ENCODE measurements at places on chromosomes 7 and 10. TPM values are rescaled to one million over a fixed set of nuclear protein-coding genes. Genes with fewer than 3 reads are reported as not detected.
A peak's percentile ranks its signal among the peaks of the same experiment; 100 is the strongest.

KIF11 gene
- total RNA-seq: 8.3 TPM

TAS2R5 gene
- total RNA-seq: not detected

FHIP2A gene
- total RNA-seq: 15.8 TPM

GIMAP2 gene
- total RNA-seq: 8.3 TPM

KIN gene
- 8.1 TPM for total RNA-seq

RARRES2 gene
- 33.5 TPM for total RNA-seq

LGI1 gene
- not detected for total RNA-seq

- peak; percentile 47 for DNase-seq
- H3K27me3 ChIP-seq: no peaks in the 10 kb centered on the region
- no peaks in the 10 kb centered on the region for H3K36me3 ChIP-seq
- no peaks in the 10 kb centered on the region for H3K4me1 ChIP-seq
- no peak overlapping the region for H3K4me3 ChIP-seq
Measured at GRCh38 chr7:37732253-37732652, 48.7 kb downstream of the GPR141 start.

GRCh38 chr10:109374215-109374614 is 549.1 kb downstream of the XPNPEP1 start:
- H3K4me1 ChIP-seq: no peaks in the 10 kb centered on the region
- H3K27me3 ChIP-seq: no peaks in the 10 kb centered on the region
- no peak for DNase-seq
- no peak overlapping the region for H3K4me3 ChIP-seq
- no peaks in the 10 kb centered on the region for H3K36me3 ChIP-seq
- H3K27ac ChIP-seq: no peak overlapping the region

DNA sequence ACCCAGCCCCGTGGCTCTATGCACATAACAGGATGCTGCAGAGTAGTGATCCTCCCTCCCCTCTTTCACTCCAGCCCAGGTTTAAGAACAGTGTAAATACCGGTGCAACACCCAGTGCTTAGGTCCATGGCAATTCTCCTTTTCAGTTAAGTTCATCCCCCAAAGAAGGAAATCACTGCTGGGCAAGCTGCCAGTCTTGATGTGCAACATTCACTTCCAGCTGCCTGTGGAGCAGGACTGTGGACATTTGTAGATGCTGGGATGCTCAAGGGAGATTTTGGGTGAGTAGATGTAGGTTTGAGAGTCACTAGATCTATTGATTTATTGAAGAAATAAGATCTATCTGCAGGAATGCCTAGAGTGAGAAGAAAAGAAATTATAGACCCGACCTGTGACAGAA is 294.3 kb upstream of the KIAA1217 start:
- H3K4me3 ChIP-seq: no peak overlapping the region
- H3K4me1 ChIP-seq: peaks cover 7% of the 10 kb centered on the region
- H3K27me3 ChIP-seq: no peaks in the 10 kb centered on the region
- no peak overlapping the region for H3K27ac ChIP-seq
- H3K36me3 ChIP-seq: no peaks in the 10 kb centered on the region

GRCh38 chr10:117134306-117135025 is 3.6 kb downstream of the VAX1 start:
- peaks cover 65% of the 10 kb centered on the region for H3K4me1 ChIP-seq
- DNase-seq: peak; percentile 59
- peaks cover 100% of the 10 kb centered on the region for H3K27me3 ChIP-seq
- no peak overlapping the region for H3K4me3 ChIP-seq
- H3K27ac ChIP-seq: no peak overlapping the region

DNA sequence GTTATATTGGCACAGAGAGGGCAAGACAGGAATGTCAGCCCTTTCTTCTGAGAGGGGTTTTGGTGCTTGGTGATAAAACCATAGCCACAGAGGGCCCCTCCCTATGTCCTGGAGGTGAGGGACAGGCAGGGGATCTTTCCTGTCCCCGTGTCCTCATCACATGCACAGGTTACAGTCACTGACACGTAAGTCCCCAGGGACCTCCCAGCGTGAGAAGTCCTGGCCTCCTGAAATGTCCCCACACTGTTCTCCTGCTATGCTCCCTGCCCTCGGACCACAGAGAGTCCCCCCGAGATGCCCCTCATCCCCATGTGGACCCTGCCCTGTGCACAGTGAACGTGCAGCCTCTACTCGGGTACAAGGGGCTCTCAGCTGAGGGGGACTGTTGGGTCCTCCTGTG is 260.4 kb downstream of the ZMYND11 start:
- peaks cover 18% of the 10 kb centered on the region for H3K36me3 ChIP-seq
- no peak overlapping the region for H3K27ac ChIP-seq
- DNase-seq: no peak
- no peaks in the 10 kb centered on the region for H3K27me3 ChIP-seq

GRCh38 chr10:97849103-97849686 is 448 bp upstream of the GOLGA7B start:
- DNase-seq: peak; percentile 41
- peaks cover 14% of the 10 kb centered on the region for H3K4me1 ChIP-seq
- H3K27ac ChIP-seq: peak overlapping the region; percentile 51
- H3K4me3 ChIP-seq: peak overlapping the region; percentile 53
- H3K27me3 ChIP-seq: peaks cover 82% of the 10 kb centered on the region

GRCh38 chr10:6270951-6271350 is 68.2 kb downstream of the PFKFB3 start:
- no peaks in the 10 kb centered on the region for H3K27me3 ChIP-seq
- H3K27ac ChIP-seq: peak overlapping the region; percentile 69
- peaks cover 11% of the 10 kb centered on the region for H3K4me1 ChIP-seq
